HTR-8/SVneo (cell line): ENCODE measurements at places on chromosomes 2 and 18.
A peak's percentile ranks its signal among the peaks of the same experiment; 100 is the strongest.

DNA sequence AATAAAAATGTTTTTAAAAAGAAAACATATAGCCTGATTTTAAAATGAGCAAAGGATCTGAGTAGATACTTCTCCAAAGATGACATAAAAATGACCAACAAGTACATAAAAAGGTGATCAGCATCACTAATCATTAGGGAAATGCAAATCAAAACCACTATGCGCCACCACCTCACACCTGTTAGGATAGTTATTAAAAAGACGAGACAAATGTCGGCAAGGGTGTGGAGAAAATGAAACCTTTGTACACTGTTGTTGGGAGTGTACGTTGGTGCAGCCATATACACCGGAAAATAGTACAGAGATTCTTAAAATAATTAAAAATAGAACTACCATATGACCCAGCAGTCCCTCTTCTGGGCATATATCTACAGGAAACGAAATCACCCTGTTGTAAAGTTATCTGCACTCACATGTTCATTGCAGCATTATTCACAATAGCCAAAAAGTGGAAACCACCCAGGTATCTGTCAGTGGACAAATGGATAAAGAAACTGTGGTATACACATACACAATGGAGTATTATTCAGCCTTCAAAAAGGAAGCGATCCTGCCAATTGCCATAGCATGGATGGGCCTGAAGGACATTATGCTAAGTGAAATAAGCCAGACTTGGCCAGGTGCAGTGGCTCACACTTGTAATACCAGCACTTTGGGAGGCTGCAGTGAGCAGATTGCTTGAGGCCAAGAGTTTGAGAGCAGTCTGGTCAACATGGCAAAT lies 91.6 kb downstream of the PRKRA start:
- no peak for DNase-seq

GRCh38 chr18:48446582-48447225 lies 37.5 kb upstream of the ZBTB7C start:
- DNase-seq: peak; percentile 55

DNA sequence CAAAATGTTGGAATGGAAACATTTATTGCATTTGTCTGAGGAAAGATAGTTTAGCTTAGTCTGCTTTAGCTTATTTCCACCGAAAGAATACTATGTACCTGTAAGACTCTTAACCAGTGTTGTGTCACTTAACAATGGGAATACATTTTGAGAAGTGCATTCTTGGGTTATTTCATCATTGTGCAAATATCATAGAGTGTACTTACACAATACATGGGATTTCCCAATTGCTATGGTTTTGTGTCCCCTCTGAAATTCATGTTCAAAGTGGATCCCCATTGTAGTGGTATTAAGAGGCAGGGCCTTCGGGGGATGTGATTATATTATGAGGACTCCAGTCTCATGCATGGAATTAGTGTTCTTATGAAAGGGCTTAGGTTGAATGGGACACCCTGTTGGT lies 249.4 kb upstream of the UBE2E3 start:
- DNase-seq: no peak

DNA sequence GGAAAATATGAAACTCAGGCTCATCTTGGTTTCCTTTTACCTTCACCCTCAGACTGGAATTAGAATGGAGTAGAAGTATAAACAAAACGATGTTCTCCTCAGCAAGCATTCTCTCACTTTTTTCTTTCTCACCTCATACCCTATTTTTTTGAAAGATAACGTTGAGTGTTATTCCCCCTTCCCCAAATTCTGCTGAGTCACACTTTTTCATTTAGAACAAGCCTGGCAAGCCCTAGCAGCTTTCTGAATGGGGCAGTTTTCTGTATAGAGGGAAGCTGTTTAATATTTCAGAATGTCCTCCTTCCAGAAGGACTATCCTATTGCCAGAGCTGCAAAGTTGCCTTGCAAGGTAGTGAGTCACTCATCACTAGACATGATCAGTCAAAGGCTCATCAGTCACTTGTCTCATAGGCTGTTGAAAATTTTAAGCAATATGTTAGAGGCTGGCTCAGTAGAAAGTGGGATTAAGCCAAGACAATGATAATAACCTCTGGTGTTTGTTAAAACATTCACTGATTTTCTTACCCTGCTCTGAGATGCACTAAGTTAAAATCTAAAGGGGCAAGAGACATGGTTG lies 416.1 kb downstream of the RNF144A start:
- no peak for DNase-seq

- no peak for DNase-seq
These were observed 298.2 kb upstream of the SALL3 start for GRCh38 chr18:78681396-78681795.

DNA sequence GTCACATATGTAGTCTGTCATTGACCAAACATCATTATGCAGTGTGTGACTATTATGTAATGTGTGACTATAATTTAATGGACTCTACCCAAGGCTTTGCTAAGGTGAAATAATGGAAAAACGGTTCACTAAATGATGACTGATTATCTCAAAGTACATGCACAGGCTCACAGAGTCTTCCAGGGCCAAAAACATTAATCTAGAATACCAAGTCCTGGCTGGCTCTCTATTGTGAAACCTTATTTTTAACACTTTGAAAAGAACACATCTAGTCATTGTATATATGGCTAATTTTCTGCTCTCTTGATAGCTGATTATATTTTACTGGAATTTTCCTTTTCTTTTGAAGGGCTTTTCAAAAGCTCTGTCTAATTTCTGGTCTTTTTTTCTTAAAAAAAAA lies 102.9 kb upstream of the THUMPD2 start:
- no peak for DNase-seq

GRCh38 chr2:155840661-155841060 lies 491.9 kb downstream of the NR4A2 start:
- no peak for DNase-seq

GRCh38 chr18:68642003-68642402 lies 72.9 kb downstream of the TMX3 start:
- DNase-seq: no peak

DNA sequence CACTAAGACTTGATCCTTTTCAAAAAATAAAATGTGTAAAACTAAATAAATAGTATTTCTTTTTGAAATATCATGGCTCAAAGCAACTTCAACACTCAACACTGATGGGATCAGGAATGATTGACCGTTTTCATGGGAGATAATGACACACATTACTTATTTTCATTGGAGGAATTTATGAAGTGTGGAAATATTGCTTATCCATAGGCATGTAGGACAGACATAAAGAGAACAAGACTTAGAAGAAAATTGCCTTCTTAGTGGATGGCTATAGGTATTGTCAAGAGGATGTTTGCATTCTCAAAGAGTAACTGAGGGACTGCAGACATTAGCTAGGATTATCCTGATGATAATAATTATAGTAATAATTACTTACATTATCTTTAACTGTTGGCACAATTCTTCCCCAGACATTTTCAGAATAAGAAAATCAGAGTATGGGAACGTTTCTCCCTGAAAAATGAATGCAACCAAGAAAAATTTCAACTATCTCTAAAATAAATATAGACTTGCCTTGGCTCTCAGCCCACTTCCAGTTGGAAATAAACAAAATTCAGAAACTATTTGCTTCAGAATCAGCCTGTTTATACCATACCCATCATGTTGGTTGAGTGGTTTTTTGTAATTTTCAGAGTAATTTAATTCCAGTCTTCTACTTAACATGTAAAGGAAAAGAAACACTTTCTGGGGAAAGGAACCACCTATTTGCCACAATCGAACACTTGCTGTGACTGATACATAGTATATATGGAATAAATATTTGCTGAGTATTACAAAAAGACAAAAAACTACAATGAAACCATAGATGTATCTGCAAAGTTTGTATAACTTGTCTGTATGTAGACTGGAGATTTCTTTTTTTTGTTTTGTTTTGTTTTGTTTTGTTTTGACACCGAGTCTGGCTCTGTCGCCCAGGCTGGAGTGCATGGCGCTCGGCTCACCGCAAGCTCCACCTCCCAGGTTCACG lies 165.7 kb downstream of the TMX3 start:
- DNase-seq: no peak

GRCh38 chr2:37456479-37456878 lies 112.0 kb downstream of the QPCT start:
- DNase-seq: no peak

- no peak for DNase-seq
These were observed 631 bp downstream of the MORN2 start for GRCh38 chr2:38876407-38876806.

GRCh38 chr18:8865934-8866333 lies 160.6 kb downstream of the MTCL1 start:
- no peak for DNase-seq

- DNase-seq: peak; percentile 38
These were observed 19.5 kb downstream of the MYO1B start for GRCh38 chr2:191264647-191265081.

DNA sequence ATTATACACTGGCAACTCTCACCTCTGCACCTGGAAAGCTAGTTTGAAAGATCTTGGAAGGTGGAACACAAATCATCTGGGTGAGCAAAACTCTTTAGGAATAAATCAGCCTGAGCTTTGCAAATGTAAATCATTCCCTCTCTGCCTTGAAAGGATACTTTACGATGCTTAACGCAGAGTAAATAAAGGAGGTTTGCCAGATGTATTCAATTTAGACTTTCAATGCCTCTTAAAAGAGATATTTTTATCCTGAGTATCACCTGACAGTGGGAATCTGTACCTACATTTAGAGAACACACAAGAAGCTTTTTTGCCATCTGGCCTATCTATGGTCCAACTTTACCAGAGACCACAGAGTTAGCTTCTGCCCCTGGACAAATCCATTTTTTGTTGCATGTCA lies 983.2 kb upstream of the CDH2 start:
- DNase-seq: no peak

- DNase-seq: peak; percentile 7
These were observed 95.9 kb downstream of the NEB start for GRCh38 chr2:151638191-151638933.

- no peak for DNase-seq
These were observed 19.0 kb downstream of the RHOB start for GRCh38 chr2:20465716-20466394.

GRCh38 chr2:88160517-88160916 lies 9.6 kb upstream of the THNSL2 start:
- no peak for DNase-seq

- no peak for DNase-seq
These were observed 97.6 kb upstream of the MAP3K20 start for GRCh38 chr2:172978063-172978383.

DNA sequence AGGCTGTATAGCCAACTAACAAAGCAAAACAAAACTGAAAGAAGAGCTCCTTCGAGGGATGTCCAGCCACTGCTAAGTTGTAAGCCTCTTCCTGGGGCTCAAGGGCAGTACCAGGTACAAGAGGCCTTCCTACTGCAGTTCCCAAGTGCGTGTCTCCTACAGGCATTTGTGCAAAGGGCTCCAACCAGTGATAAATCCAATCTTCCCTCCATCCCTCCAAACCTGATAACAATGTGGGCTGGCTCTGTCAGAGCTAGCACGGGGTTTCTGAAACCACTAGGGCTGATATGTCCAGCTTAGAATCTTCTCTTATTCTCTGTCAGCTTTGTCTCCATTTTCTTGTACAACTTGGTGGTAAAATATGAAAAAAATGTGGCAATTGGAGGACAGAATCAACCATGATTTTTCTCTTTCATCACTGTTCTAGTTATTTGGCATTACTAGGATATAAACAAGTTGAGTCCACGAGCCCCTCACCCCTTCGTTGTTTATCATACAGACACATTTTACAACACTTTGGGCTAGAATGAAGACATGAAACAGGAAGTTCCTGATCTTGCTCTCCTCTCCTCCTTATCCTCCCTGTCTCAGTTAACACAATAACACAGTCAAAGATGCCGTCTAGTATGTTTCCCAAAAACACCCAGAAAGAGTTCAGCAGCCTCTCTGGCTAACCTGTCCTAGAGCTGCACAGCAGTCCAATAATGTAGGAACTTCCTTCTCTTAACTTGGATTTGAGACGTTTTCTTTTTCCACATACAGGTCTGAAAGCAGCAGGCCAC lies 35.4 kb upstream of the WIPF1 start:
- DNase-seq: no peak

- no peak for DNase-seq
These were observed 15.4 kb upstream of the ACYP2 start for GRCh38 chr2:54099829-54100585.

DNA sequence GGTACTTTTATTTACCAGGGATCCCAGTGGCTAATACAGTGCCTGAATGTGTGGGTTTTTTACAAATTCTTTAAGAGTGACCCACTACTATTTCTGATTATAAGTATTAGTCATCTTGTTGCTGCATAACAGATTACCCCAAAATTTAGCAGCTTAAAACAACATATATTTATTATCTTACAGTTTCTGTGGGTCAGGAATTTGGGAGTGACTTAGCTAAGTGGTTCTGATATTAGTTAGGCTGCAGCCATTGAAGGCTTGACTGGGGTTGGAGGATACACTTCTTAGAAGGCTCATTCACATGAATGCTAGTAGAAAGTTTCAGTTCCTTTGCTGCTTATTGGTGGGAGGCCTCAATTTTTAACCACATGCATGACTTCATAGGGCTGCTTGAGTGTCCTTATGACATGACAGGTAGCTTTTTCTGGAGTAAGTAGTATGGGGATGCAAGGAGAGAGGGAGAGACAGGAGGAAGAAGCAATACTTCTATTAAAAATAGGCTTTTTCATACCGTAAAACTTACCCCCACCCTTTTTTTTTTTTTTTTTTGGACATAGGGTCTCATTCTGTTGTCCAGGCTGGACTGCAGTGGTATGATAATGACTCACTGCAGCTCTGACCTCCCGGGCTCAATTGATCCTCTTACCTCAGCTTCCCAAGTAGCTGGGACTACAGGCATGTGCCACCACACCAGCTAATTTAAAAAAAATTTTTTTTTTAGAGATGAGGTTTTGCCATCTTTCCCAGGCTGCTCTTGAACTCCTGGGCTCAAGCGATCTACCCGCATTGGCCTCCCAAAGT lies 13.3 kb upstream of the POLE4 start:
- DNase-seq: no peak

DNA sequence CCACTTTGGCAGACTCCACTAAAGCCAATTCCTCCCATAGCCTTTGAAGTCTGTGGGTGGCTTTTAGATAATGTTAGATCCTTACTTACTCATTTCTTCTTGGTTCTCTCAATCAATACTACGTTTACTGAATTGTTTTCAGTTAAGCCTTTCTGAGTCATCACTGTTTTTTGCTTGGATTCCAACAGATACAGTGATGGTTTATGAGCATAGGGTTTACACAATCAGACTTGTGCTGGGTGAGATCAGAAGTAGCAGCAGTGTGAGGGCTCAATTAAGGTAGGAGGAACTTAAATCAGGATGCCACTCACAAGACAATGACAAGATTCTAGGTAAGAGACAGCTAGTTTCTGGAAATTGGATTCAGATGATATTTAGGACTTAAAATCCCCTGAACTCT lies 297.7 kb upstream of the DOK6 start:
- DNase-seq: no peak
